Stimulated activated CD4-positive, alpha-beta T cell treated with anti-CD3 and anti-CD28 coated beads, Interleukin-15, amount 100 ng/mL, for 48 hours (primary cell): ENCODE measurements at places on chromosomes 6 and 20.

DNA sequence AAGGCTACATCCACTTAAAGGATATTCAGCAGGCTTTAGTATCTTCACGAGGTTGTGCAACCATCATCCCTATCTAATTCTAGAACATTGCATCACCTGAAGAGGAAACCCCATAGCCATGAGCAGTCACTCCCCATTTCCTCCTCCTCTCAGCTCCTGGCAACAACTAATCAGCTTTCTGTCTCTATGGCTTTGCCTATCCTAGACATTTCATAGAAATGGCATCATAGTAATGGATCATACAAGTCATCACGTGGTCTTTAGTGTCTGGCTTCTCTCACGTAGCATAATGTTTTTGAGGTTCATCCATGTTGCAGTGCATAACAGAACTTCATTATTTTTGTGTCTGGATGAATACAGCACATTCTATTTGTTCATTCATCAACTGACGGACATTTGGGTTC lies 20.5 kb downstream of the SNAI1 start:
- DNase-seq: no peak

DNA sequence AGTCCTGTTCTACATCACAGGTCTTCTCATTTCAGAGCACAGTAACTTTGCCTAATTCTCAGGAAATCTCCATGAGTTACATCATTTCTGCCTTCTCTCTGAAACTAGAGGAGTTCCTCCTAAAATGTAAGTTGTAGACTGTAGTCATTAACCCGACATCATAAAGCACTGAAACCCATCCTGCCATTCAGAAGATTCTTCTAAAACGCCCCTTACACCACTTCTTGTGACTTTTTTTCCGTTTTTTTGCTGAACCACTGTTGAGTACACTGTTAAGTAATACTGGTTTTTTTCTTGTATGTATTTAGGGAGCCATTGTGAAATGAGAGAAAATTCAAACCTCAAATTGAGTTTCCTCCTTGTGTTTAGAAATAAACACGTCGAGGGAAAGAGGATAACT lies 117.3 kb downstream of the MAP3K4 start:
- DNase-seq: no peak

DNA sequence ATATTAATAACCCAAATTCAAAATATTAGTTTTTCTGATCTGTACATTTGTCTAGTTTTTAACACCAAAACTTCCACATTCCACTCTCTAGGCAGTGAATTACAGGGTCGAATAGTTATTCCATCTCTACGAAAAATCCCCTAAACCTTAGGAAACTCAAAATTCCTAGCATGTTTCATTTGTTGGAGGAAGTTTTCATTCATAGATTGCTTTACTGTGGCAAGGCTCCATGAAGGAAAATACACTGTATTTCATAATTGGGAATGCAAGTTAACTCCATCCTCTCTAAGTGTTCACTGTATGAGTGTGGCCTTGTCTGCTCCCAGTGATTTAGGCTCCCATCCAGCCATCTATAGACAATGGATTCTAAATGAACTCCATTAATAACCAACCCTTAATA lies 296.1 kb downstream of the TENT5A start:
- no peak for DNase-seq

DNA sequence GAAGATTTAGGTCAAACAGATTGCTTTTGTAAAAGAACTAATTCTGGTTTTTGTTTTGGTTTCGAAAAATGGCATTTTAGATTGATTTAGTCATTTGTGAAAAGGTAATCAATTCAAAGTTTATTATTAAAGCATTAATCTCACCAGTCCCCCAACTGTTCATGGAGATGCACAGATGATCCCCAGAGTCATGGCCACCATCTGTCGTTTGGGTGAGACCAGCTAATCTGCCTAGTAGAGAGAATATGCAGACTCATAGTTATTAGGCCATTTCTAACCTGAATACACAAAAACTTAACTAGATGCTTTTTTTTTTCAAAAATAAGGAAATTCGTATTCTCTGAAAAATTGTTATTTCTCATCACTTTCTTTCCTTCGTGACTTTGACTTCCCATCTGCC lies 58.1 kb downstream of the C6orf58 start:
- DNase-seq: no peak

DNA sequence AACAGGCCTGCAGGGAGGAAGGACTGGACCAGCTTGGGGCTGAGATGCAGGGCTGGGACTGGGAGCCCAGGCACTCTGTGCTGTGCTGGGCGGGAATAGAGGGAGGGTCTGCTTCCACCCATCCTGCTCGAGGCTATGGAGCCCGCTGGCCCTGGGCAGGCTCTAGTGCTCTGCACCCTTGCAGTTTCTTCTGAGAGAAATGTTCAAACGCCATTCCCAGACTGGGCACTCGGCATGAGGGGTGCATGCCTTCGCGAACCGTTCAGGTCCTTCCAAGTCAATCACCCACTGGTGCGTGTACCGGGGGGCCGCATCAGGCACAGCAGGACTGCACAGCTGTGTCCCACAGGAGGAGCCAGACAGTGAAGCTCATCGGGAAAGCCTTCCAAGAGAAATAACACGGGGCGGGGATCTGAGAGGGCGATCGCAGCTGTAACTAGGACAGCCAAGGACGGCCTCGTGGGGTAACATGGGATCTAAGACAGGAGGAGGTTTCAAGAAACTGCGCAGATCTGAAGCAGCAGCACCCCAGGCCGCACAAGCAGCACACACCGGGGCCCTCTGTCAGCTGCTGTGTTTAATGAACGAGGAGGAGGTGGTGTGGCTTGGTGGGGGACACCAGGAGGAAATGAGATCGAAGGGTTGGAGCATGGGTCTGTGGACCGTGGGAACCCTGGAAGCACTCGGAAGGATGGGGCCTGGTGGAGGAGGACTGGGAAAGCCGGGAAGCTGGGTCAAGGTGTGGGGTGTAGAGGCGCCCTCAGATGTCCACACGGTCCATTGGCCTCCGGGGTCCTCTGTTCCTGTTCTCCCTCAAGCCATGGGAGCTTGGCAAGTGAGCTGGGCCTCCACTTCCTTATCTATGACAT lies 26.1 kb upstream of the PYGB start:
- no peak for DNase-seq

DNA sequence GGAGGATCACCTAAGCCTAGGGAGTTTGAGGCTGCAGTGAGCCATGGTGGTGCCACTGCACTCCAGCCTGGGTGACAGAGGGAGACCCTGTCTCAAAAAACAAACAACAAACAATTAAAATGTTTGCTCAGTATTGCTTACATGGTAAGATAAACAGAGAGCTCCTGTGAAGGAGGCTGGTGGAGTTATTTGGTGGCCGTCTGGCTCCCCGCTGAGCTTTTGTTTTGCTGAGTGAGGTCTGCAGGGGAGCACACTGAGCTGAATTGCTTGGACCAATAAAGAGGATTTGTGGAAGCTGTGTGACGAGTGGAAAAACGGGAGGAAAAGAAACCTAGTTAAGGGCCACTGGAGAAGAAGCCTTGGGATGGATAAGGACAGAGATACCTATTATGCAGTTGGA lies 41.1 kb upstream of the BMP6 start:
- DNase-seq: no peak

- no peak for DNase-seq
Observed at GRCh38 chr6:129281168-129281796, 398.3 kb downstream of the LAMA2 start.
